Hematopoietic multipotent progenitor cell treated with erythropoietin and hydrocortisone succinate and interleukin-3 and kit ligand, for 8 days (in vitro differentiated cells): ENCODE measurements at places on chromosomes 16 and 17.

DNA sequence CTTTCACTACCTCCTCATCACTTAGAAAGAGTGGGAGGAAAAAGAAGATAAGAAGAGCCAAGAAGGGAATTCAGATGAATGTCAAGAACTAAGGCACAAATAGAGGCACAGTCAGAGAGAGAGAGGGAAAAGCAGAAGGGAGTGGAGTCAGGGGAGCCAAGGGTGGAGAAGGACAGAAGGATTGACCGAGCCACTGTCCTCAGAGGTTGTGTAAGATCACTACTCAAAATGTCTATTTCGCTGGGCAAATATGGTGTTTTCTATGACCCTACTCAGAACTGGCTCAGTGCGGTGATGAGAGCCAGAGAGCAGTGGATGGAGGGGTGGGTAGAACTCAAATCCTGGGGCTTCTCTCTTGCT lies 139.2 kb upstream of the HS3ST2 start:
- no peak for DNase-seq

DNA sequence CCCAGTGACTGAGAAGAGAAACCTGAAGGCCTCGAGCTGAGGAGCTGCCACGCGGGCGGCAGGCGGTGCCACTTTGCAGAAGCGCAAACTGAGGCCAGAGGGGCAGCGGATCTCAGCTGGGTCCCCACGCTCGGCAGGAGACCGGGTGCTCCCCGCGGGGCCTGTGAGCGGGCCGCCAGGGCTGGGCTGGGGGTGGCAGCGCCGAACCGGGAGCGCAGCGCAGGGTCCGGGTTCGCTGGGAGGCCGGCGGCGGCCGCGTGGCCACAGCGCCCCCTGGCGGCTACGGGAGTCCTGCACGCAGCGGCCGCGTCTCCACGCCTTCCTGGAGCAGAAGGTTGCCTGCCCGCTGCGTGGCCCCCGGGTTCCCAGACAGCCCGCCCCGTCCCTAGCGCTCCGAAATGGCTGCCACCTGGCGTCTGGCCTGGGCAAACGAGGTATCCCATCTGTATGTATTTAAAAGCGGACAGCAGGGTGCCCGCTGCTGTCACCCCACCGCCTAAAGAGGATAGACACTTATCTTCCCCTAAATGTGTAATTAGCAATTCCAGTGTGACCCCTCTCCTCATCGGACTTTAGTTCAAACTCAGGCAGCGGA lies 96.1 kb upstream of the CDH5 start:
- DNase-seq, result peak; percentile 48

DNA sequence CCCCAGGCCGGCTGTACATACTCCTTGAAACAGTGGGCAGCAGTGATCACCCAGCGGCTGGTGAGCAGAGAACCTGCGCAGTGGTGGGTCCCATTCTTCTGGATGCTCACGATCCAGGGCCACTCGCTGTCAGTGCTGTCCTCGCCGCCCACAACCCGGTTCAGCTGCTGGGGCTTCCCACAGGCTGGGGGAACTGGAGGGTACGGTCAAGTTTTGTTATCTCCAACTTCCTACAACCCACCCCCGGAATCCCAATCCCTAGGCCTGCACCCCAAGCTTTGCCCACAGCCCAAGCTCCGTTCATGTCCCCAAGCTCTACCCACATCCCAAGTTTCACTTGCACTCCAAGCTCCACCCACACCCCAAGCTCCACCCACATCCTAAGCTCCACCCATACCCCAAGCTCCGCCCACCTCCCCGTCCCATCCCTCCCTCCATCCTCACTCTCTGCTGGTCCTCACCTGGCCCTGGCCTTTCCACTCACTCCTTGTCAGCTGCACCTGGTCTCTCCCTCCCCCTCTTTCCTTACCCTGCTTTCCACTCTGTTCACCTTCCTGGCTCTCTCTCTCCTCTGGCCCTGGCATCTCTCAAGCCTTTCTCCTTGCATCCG lies 1.8 kb downstream of the PRSS22 start:
- DNase-seq, result no peak

DNA sequence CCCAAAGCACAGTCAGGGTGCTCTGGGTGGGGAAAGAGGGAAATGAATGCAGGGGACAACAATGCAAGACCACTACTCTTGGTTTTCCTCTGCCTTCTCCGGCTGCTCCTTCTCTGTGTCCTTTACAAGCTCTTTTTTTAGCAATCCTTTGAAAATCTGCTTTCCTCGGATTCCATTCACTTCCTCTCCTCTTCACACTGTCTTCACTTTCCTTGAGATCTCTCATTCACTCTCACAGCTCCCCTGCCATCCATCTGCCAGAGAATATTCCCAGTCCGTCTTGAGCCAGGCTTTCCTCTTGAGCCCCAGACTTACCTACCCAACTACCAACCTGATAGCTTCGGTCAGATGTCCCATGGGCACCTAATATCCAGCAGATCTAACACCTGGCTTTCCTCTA lies 11.0 kb upstream of the SPOP start:
- DNase-seq, result no peak

DNA sequence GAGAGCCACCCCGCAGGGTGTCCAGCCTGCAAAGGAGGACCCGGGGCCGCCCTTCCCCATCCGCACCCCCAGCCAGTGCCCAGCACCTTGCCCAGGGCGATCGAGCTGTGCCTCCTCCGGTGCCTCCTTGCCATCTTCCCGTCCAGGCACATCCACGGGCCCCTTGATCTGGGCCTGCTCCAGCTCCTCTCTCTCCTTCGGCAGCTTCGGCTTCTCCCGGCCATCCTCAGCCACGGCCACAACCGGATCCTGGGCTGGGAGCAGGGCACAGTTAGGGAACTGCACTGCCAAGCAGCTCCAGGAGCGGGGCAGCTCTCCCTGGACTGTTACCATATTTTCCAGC lies 13.8 kb downstream of the NDUFAF8 start:
- DNase-seq, result no peak

DNA sequence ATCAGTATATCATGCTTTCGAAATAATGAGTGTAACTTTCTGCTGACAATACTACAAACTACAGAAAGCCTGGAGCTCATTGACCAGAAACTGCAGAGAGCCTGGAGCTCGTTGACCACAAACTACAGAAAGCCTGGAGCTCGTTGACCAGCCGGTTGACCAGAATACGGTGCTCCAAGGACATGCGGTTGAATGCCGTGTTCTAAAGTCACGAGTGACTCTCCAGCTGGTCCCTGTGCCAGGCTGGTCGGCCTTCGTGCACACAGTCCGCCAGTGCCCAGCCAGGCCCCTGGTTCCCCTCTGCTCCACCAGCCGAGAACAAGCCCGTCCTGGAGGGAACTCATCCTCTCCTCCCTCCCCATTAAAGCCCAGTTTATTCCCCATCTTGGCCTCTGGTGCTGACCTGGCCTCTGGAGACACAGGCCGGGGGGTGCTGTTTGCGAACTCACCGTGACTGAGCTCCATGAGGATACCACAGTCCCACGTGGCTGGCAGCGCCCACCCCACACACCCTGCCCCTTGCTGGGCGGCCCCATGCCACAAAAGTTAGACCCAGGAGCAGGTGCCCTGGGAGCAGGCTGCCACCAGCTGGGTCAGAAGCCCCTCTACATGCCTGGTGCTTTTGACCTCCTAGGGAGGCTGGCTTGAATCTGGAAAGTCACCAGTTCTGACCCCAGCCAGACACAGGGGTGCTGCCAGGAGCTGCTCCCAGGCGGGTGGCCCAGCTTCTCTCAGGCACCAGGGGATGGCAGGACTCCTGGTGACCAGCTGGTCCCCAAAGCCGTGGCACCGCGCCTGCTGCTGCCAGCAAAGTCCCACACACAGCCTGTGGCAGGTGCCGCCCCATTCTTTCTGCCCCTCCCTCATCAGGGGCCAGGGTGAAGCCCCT lies 15.5 kb upstream of the CDH15 start:
- no peak for DNase-seq

GRCh38 chr16:57016301-57016700 lies 26.9 kb downstream of the NLRC5 start:
- no peak for DNase-seq
